CD4-positive, alpha-beta T cell treated with Interleukin-2 at 100 ng/mL for 4 hours (primary cell): ENCODE measurements at places on chromosomes 13 and 19.

- no peak for DNase-seq
Observed at GRCh38 chr19:17754634-17755442, 3.6 kb downstream of the FCHO1 start.

DNA sequence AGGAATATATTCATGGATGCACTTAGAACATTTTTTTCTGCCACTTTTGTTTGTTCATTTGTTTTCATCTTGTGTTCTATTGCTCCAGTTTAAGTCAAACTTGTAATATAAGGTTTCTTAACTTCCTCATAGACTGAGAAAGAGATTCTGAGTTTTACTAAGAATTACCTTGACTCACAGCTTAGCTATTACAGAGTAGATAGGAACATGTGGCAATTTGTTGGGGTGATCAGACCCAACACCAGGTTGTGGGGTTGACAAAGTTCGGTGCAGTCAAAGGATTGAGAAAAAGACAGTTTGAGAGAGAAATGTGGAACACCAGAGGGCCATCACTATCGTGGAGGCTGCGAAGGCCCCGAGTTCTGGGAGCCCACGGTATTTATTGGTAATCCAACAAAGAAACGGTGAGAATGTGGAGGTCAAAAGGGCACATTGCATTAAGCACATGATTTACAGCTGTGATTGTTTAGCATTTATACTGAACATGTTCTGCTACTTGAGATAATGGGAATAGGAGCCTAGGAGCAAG lies 2526.0 kb downstream of the PCDH9 start:
- no peak for DNase-seq

DNA sequence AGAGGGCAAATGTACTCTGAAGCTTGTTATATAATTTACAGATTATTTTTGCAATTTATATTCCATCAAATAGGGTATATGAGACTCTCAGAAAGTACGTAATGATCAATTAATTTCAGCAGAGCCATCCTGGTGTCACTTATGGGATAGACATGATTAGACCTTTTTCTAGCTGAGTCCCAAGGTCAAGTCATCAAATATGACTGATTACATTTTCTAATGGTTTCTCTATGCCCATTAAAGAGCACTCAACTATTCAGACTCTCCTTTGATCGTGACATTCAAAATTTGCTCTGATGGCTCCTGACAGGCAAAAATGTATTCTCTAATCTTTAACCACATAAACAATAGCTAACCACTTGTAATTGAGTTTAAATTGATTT lies 469.2 kb downstream of the COG6 start:
- no peak for DNase-seq

DNA sequence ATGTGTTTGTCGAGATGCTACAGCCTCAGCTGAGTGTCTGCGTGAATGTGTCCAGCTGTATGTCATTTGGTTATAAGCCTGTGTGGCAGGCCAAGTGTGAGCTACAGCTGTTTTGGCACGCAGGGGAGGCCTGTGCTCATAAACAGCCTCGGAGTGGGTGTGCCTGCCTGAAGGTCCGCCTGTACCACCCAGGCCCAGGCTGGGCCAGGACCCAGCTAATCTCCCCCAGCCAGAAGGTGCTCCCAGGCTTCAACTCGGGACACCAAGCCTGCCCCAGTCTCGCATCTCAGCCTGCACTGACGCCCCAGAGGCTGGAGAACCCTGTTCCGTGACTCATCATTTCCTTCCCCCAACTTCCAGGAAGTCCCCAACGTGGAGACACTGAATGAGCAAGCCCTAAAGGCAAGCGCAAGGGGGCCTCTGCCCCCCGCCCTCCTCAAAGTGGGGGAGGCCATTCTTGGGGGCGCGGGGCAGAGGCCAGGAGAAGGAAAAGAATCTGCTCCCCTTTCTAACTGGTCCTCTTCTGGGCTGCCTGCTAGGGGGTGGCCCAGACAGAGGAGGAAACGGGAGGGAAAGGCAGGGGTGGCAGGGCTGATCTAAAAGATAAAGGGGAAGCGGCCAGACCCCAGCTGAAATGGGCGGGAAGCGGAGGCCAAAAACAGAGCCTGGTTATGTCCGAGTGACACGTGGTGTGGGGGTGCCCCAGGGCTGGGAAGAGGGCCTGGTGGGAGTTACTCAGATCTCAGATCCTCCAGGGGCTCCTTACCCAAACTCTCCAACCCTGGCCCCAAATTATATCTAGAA lies 2.0 kb downstream of the SLC1A5 start:
- DNase-seq, result peak; percentile 91

DNA sequence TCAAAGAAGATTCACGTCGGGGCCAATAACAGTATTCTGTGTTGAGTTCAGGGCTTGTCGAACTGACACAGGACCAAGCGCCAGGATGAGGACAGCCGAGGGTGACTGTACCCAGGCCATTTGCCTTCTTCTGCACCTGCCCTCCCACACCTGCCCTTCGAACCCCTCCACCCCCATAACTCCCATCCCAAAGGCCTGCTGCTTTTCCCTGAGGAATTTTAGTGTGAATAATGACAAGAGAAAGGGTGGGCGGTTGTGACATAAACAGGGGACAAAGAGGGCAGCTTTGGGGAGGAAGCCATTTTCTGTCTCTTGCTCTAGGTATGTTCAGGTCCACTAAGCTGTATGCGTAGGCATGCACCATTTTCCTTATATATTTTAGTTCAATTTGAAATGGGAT lies 26.1 kb downstream of the GJA3 start:
- DNase-seq, result no peak

DNA sequence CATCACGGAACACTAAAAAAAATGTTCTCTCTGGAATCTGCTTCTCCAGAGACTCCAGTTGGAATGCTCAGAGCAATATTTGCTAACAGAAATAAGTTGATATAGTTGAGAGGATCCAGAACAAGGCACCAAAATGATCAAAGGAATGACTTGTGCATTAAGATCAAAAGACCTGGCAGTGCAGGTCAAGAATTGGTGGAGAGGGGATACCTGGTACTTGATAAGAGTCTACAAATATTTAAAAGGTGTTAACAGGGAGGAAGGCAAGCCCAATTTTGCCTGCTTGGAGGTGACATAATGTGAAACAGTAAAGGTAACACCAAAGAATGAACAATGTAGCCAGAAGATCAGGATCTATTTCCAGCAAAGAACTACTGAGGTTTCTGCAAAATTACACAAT lies 20.0 kb upstream of the TNFRSF19 start:
- no peak for DNase-seq
